ENCODE measurements at places on chromosomes 6 and 20.

DNA sequence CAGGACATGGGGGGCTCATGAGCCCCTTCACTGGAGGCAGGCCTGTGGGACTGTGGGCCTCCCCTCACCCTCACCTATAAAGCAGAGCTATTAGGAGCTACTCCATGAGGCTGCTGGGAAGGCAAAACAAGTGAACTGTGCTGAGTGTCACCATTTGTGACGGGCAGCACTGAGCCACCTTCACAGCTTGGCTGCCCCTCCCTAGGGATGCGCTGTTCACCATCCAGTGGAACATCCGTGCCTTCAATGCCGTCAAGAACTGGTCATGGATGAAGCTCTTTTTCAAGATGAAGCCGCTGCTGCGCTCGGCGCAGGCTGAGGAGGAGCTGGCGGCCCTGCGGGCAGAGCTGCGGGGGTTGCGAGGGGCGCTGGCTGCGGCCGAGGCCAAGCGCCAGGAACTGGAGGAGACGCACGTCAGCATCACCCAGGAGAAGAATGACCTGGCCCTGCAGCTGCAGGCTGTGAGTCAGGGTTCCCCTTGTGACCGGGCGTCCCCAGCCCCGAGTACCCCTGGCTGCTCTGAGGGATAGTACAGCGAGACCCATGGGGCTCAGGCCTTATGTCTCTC, 38.4 kb downstream of the MYH7B start:
- no peak for DNase-seq

- DNase-seq: no peak
Measured at GRCh38 chr6:22284666-22285065, 12.2 kb downstream of the PRL start.

DNA sequence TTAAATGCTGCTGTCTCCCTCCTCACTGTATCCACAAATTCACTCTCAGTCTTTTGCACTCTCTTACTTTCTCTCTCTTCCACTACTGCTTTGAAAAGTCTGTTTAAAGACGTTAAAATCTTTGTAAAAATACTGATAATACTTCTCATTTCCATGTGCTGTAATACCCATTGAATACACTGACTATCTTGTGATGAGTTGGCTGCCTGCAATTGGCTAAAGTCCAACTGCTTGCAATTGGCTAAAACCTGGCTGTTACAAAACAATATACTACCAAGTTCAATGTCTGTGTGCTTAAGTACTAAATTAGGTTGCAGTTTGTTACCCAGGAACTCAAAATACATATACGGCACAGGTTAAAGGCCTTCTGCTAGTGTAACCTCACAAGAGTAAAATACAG, 264.8 kb downstream of the THBS2 start:
- DNase-seq: no peak

DNA sequence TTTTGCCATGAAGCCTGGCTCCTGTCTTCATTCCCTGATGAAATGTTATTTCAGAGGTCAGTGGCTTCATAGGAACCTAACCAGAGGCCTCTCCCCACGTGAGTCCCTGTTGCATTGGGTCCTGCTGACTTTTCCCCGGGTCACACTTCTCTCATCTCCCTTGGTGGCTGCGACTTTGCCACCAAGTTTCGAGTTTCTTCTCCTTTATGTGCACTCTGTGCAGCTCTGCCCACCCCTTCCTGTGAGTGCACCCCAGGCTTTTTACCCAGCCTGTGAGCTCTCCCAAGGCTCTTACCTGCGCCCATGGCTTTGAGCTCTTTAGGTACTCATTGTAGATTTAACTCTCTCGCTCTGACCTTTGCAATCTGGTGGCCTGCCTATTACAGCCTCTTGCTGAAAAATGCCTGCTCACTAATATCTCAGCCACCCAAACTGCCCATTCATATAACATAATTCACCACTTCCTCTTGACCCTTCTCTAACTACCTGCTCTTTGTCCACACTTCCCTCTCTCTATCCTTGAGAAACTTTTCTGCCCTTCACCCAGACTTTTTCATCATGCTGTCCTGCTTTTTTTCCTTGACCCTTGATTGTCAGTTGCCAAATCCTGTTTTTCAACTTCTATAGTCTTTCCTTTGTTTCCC, 105.9 kb downstream of the SASH1 start:
- DNase-seq: no peak

- no peak for DNase-seq
Measured at GRCh38 chr6:152314483-152314832, 322.7 kb downstream of the SYNE1 start.

DNA sequence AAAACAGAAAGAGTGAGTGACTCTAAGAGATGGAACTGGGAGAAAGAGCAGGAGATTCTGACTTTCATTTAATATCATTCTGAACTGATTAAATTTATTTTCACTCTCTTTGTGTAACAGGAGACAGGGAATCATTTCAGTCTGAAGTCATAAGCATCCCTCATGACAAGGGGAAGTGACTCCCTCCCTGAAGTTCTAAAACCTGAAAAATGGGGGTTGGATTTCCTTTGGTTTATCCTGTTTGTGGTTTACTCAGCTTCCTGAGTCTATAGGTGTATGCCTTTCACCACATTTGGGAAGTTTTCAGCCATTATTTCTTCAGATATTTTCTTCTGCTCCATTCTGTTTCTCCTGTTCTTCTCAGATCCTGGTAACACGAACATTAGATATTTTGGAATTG, 3.4 kb upstream of the FKBP1A start:
- DNase-seq: no peak

- DNase-seq: no peak
Measured at GRCh38 chr6:6539036-6539435, 49.5 kb upstream of the LY86 start.

GRCh38 chr6:20539387-20539786, 5.1 kb downstream of the CDKAL1 start:
- no peak for DNase-seq

- no peak for DNase-seq
Measured at GRCh38 chr20:56945901-56946300, 316.8 kb downstream of the TFAP2C start.

- no peak for DNase-seq
Measured at GRCh38 chr6:41171908-41172307, 9.0 kb upstream of the TREM2 start.

Data from stimulated activated CD8-positive, alpha-beta memory T cell treated with anti-CD3 and anti-CD28 coated beads, Interleukin-4, amount 100 ng/mL, for 4 hours (primary cell).